ENCODE measurements at places on chromosomes 5 and 9. TPM values are rescaled to one million over a fixed set of nuclear protein-coding genes. Genes with fewer than 3 reads are reported as not detected.
A peak's percentile ranks its signal among the peaks of the same experiment; 100 is the strongest.

The ATOX1 gene
- 123 TPM for total RNA-seq

The C9 gene
- total RNA-seq, result not detected

DNA sequence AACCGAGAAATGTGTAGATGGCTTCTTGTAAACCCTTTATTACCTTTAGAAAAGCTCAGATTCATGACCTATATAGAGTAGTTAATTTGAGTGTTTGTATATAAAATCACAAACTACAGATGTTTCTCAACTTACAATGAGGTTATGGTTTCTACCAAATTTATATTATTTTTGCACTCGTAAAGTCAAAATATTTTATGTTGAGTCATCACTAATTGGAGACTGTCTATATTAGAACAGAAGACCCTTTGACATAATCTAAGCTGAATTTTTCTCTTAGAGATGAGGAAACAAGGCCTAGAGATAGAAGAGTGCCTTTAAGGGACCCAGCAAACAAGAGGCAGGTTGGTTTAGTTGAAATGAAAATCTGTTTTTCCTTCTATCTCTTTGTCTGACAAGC, 20.0 kb upstream of the NMUR2 start:
- DNase-seq, result no peak

GRCh38 chr5:87074934-87075541, 192.6 kb upstream of the RASA1 start:
- no peak for DNase-seq

DNA sequence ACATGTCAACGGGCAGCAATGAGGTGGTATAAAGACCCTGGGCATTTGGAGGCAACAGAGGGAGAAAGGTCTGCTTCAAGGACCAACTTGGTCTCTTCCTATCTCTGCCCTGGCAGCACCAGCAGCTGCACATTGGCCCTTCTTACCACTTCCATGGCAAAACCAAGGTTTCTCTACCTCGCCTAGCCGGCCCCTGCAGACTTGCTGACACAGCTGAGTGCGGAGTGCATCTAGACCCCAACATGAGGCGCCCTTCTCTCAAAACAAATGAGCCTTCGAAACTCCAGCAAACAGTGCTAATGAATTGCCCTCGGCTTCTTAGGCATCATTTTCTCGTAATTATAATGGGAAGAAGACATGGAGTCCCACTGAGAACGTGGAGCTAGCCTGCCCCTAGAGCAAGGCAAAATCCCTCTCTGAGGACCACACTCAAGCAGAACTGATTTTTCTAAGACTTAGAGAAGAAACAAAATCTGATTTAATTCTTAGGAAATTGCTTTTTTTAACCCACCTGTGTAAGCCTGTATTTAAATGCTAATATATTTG, 42.1 kb downstream of the KCNMB1 start:
- no peak for DNase-seq

DNA sequence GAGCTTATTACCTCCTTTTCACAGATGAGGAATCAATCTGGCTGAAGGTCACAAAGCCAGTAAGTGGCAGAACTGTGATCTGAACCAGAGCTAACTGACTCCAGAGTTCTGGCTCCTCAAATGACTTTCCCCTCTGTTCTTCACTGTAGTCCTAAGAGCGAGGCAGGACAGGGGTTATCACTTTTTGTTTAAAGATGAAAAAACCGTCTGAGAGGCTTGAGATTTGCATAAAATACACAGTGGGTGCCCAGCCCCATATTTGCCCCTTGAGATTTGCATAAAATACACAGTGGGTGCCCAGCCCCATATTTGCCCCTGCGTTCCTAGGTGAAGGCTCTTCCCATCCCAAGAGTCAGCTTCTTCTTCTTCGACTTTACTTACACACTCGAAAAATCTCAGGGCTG, 667 bp downstream of the FBXO10 start:
- DNase-seq, result peak; percentile 19

- DNase-seq, result no peak
These were observed 11.4 kb downstream of the BHMT start for GRCh38 chr5:79122973-79123372.

DNA sequence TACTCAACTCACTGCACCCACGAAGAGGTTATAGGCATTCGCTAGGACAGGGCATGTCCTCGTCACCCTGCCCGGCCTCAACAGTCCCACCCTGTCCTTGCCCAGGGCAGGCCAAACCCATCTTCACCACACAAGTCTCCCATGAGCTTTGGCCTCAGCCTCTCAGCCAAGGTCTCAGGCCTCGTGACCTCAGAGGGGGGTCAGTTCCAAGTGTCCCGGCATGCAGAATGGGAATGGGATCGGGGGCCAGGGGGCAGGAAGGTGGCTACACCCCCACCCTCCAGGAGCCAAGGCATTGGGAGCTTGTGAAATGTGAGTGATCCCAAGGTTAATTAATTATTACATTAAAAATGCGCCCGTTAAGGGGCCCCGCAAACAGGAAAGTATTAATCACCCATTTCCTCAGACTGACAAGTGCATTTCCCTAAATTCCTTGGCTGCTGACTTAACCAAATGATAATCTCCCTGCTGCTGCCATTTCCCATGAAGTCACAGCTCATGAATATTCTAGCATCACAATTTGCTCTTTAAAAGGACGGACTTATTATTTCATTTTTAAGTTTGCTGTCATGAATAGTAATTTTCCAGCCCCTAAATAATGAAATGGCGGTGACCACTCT, 8.0 kb upstream of the UBAC1 start:
- no peak for DNase-seq
